ENCODE measurements at places on chromosomes 6 and 20. TPM values are rescaled to one million over a fixed set of nuclear protein-coding genes. Genes with fewer than 3 reads are reported as not detected.

GRCh38 chr6:167917551-167918154 is 79.8 kb upstream of the KIF25 start:
- DNase-seq, result no peak

DNA sequence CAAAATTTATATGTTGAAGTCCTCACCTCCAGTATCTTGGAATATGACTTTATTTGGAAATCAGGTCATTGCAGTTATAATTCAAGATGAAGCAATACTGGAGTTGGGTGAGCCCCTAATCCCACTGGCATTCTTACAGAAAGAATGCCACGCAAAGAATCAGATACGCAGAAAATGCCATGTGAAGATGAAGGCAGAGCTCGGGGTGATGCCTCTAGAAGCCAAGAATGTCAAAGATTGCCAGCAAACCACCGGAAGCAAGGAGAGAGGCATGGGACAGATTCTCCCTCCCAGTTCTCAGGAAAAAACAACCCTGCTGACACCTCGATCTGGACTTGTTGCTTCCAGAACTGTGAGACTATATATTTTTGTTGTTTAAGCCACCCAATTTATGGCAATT is 273.4 kb upstream of the CITED2 start:
- no peak for DNase-seq

Gene SRC
- 9.4 TPM for total RNA-seq

DNA sequence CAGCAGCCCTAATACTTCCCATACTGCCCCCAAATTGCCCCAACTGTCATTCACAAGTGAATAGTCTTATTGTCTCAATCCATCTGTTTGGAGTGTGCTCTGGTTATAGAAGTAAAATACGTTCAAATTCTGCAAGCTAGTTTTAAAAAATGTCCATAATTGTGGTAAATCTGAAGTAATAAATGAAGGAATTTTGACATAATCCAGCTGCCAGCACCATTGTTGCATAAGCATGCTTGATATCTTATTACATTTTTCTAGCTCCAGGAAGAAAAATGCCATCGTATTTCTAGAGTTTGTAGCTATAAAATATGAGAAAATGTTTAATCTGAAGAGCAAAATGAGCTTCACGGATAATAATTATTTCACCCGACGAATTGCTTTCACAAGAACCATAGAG is 664.7 kb downstream of the RFPL4B start:
- no peak for DNase-seq

GRCh38 chr6:160077526-160077925 is 44.1 kb upstream of the SLC22A1 start:
- peak; percentile 62 for DNase-seq

- no peak for DNase-seq
These were observed 21.7 kb downstream of the NR2E1 start for GRCh38 chr6:108187519-108187918.

GRCh38 chr20:56229812-56230211 is 18.7 kb upstream of the MC3R start:
- DNase-seq, result no peak

Measured in SJSA1 (cell line).